ENCODE measurements at places on chromosomes 13 and 19.

- no peak for DNase-seq
Observed at GRCh38 chr13:73933795-73934194, 200.4 kb downstream of the KLF12 start.

DNA sequence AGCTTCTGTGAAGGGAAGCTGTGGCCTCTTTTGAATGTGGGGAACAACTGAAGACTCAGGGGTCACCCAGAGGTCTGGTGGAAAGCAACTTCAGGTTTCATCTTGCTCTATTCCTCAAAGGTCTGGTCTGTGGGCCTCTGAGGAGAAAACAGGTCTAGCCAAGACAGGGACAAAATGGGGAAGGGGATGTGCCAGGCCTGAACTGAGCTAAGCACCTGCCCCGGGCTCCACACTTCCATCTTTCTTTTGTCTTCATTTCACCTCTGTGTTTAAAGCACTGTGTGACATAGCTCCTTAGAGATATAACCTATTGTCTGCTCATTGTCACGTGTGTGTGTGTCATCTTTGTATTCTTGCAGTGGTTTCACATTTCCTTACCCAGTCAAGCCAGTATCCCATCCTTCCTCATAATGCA, 19.9 kb upstream of the GDF15 start:
- DNase-seq = no peak

GRCh38 chr19:18416778-18417249, 2.4 kb upstream of the SSBP4 start:
- peak; percentile 98 for DNase-seq

DNA sequence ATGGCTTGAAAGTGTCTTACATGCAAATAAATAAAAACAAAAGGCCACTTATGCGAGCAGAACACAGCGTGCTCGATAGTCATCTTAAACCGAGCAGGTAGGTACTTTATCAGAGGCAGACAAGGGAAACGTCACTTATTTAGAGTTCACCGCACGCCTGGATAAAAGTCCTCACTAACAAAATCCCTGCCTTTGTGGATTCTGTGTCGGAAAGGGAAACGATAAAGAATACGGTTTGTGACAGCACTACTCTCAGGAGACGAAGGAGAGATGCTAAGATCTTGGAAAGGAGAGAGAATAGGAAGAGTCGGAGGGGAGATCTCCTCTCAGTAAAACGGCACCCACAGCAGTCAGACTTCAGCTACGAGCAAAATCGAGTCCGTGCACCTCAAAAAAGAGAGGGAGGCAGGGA, 581 bp downstream of the RCBTB1 start:
- no peak for DNase-seq

DNA sequence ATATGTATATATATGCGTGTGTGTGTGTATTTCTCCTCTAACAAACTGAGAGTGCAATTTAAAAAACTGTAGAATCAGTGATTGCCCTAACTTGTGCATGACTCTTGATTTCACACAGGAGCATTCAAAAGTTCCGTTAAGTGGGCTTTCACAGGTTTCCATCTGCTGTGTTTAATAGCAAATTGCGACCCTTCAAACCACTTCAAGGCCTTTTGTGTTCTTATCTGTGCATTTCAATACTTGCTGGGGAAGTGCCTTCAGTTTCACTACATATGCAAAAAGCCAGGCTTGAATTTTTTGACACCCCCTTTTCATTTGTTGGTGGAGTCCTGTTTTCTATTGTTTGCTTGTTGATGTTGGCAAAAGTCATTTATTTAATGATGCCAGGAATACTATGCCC, 158.0 kb downstream of the TM9SF2 start:
- DNase-seq = no peak

DNA sequence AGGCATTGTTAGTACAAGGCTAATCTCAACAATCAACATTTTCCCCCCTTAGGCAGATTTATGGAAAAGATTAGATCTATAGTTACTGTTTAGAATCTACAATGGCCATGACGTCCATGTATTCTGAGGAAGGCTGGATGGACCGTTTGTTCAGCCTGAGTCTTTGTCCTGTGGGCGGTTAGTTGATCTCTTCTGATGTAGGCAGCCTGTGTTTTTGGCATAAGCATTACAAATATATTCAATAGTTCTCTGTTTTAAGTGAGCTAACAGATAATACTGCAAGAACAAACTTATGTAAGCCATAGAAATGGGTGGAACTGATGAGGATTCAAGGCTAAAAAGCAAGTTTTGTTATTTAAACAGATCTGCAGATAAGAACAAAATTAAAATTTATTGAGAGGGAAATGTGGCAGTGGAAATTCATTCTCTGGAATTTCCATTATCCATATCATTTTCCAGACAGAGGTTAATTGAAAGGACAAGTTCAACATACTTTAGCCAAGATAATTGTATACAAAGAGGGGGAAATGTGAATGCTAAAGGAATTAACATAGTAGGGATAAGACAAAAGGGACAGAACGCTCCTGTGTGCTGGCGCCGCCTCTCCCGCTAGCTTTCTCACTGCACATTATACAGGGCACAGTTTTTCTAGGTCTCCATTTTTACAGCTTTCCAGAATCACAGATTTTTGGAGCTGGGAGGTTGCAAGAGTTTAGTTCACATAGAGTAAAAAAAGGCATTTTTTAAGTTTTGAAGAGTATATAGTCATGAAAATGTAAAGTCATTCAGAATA, 48.6 kb downstream of the FAM124A start:
- DNase-seq = no peak

GRCh38 chr13:35256459-35257148, 219.9 kb downstream of the MAB21L1 start:
- DNase-seq = no peak

GRCh38 chr19:36113894-36114720, 568 bp downstream of the POLR2I start:
- DNase-seq = peak; percentile 40

DNA sequence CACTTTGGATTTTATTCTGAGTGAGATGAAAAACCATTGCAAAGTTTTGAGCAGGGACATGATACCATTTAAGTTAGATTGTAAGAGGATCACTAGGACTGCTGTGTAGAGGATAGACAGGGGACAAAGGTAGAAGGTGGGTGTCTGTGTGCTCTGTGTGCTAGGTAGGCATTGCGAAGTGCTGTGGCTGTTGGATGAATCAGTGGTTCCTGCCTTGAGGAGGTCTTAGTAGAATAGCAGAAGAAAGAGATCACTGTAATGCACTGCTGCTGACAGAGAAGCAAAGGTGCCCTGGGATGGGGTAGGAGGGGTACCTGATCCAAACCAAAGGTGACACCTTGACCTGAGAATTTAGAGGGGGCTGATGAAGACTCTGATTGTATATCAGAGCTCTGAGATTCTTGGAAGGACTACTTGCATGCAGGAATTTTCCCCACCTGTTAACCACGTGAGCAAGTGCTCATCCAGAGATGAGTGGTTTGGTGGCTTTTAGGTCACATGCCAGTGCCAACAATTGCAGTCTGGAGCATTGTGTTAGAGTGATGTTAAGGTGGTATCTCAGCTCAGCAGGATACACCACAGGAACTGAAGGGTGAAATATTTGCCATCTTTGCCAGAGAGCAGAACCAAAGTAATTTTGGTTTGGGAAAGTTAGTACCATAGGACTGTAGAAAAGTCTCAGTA, 10.8 kb downstream of the WASF3 start:
- DNase-seq = no peak

DNA sequence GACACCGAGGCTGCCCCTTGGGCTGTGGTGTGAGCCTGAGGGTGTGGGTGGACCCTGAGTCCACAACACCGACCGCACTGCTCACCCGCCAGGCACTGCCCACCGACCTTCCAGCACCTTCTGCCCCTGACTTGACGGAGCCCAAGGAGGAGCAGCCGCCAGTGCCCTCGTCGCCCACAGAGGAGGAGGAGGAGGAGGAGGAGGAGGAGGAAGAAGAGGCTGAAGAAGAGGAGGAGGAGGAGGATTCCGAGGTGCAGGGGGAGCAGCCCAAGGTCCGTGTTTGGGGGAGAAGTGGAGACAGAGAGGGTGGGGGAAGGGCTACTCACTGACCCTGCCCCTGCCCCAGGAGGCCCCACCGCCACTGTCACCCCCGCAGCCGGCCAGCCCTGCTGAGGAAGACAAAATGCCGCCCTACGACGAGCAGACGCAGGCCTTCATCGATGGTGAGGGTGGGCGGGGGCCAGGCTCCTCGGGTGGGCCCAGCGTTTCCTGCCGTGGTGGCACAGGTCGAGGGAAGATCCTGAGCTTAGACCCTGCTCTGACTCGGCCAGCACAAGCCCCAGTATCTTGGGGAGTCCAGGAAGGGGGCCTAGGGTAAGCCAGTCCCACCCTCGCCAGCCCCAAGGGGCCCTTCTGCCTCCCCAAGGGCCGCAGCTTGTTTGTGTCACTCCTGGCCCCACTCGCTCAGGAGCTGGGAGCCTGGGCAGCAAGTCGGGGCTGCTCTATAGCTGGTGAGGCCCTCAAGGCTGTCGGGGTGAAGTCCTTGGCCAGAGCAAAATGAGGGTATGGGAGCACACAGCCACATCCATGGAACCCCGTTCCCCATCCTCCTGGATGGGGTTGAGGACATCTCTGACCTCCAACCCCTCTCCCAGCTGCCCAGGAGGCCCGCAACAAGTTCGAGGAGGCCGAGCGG, 12.2 kb downstream of the PRKCSH start:
- DNase-seq = no peak

DNA sequence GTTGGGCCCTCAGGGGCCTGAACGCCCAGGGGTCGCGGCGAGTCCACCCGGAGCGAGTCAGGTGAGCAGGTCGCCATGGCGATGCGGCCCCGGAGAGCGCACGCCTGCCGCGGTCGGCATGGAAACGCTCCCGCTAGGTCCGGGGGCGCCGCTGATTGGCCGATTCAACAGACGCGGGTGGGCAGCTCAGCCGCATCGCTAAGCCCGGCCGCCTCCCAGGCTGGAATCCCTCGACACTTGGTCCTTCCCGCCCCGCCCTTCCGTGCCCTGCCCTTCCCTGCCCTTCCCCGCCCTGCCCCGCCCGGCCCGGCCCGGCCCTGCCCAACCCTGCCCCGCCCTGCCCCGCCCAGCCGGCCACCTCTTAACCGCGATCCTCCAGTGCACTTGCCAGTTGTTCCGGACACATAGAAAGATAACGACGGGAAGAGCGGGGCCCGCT, at the start of gene CCNA1:
TSS of gene CCNA1 (plus strand) at position 390 of the 439 bp plus-strand sequence. CDS start 562 bp downstream, outside the sequence.
- peak; percentile 78 for DNase-seq

DNA sequence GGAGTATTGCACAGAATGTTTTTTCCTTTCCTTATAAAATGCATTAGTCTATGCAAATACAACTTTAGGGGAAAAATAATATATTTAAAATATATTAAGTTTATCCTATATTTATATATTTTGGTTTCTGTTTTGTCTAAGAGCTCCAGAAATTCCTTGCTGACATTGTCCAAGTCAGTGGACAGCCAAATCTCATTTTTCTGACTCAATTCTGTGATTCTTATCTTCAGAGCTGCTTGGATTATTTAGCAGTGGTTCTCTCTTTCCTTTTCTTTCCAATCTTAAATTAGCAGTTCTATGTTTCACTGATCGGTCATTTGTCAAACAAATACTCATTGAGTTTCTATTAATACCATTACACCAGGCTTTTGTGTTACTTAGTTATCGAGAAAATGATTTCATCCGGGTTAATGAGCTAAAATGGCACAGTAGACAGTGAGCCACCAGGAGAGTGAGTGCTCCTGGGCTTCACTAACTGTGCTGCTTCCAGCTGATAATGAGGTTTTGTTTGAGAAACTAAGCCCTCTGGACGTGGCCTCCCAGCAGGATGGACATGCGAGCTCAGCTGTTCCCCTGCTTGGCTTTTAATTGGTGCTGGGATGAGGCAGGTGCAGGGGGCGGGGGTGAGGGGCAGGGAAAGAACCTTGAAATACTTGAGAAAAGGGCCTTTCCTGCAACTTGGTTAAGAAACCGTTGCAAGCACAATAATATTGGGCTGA, 44.0 kb downstream of the ATP11A start:
- peak; percentile 43 for DNase-seq

DNA sequence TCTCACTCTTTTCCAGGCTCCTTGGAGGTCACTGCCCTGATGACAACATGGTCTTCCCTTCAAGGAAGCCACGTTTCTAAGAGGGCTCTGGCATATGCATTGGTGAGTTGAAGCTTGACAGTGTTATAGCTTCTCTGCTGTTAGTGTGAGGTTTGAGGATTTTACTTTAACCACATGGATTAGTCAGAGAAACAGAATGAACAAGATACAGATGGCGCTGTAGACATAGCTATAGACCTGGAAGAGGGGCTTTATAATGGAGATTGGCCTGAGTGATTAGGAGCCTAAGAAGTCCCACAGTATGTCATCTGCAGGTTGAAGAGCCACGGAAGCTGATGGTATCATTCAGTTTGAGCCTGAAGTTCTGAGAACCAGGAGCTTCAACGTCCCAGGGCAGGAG, 18.4 kb upstream of the URI1 start:
- DNase-seq = no peak

GRCh38 chr13:32203221-32203620, 111.9 kb downstream of the ZAR1L start:
- no peak for DNase-seq

Measured in stomach (tissue), 19 donors.